NCI-H2107 (cell line): ENCODE measurements at places on chromosomes 4 and X.

- no peak for DNase-seq
Observed at GRCh38 chr4:128604840-128605239, 204.7 kb upstream of the JADE1 start.

DNA sequence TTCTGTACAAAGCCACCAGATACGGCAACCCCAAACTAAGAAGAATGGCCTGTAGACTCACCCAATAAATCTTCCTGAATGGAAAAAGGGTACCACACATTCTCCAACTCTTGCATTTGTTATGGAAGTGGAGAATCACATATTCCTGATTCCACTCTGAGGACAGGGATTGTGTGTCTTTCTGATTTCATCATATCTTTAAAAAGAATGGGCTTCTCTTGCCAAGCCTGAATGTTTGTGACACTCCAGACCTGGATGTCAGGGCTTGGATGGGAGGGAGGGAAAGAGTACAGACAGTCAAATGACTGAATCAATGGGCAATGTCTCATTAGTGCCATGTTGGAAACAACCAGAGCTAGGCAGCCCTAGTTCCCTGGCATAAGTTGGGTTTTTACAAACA lies 77.4 kb downstream of the PLAC1 start:
- DNase-seq = no peak

GRCh38 chr4:80926446-80926845 lies 104.1 kb upstream of the BMP3 start:
- DNase-seq = no peak

- DNase-seq = no peak
Observed at GRCh38 chr4:65669111-65670019, 924 bp downstream of the EPHA5 start.

GRCh38 chrX:109967156-109967555 lies 35.8 kb upstream of the TMEM164 start:
- DNase-seq = no peak

- DNase-seq = no peak
Observed at GRCh38 chr4:13535708-13536361, 8.5 kb downstream of the NKX3-2 start.
